ENCODE measurements at places on chromosomes 7 and 10.
A peak's percentile ranks its signal among the peaks of the same experiment; 100 is the strongest.

DNA sequence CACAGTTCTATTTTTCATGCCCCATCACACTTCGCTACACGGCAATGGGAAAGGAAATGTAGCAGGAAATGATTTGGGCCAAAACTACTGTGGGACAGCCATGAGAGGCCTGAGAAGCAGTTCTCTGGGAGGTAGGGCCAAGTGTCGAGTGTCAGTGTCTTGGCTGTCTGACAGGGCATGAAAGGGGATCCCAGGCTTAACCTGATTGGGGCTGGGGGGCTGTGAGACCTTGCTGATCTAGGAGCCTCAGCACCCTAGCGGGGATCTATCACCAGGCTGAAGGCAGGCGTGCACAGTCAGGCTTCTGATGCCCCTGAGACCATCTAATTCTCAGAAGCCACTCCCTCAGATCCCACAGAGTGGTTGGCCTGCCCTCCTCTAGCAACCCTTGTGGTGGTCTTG, 58.2 kb upstream of the SLC25A13 start:
- no peak for DNase-seq

GRCh38 chr7:32164341-32164996, 94.3 kb upstream of the PDE1C start:
- DNase-seq, result no peak

DNA sequence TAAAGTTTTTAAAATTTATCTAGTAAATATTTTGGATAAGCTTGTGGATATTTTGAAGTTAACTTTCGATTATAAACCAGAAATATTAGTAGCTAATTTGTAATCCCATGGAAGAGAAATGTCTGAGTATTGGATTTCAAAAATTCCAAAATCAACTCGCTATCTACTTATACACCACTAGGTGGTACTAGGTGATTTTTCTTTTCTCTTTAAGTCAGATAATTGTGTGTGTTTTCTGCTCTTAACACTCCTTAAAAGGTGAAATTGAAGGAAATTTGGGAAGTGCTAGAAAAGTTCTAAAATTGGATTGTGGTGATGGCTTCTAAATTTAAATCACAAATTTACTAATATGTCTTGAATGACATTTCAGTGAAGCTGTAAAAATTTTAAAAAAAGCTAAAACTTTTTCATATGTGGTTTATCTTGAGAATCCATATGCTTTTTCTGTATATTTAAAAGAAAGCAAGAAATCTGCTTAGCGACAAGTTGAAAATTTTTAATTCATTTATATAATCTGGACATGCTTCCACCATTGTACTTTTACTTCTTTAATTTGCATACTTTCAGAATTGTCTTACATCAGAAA, 90.2 kb downstream of the IPMK start:
- no peak for DNase-seq

DNA sequence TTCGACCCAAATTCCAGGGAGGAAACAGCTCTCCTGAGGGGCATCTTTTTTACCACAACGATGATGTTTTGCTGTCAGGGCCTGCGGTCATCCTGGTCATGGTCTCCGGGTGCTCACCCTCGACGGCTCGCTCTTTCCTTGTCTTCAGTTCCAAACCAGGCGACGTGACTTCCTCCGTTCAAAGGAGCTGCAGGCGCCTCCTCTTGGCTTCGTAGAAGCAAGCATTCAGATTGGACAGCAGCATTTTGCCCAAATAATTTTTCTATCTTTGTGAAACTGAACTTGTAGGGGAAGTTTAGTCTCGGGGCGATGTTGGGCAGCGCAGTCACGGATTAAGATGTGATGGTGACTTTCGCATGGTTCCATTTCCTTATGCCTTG, 208.9 kb downstream of the DNAJB6 start:
- no peak for DNase-seq

GRCh38 chr7:50282813-50283605, 21.5 kb upstream of the IKZF1 start:
- no peak for DNase-seq

DNA sequence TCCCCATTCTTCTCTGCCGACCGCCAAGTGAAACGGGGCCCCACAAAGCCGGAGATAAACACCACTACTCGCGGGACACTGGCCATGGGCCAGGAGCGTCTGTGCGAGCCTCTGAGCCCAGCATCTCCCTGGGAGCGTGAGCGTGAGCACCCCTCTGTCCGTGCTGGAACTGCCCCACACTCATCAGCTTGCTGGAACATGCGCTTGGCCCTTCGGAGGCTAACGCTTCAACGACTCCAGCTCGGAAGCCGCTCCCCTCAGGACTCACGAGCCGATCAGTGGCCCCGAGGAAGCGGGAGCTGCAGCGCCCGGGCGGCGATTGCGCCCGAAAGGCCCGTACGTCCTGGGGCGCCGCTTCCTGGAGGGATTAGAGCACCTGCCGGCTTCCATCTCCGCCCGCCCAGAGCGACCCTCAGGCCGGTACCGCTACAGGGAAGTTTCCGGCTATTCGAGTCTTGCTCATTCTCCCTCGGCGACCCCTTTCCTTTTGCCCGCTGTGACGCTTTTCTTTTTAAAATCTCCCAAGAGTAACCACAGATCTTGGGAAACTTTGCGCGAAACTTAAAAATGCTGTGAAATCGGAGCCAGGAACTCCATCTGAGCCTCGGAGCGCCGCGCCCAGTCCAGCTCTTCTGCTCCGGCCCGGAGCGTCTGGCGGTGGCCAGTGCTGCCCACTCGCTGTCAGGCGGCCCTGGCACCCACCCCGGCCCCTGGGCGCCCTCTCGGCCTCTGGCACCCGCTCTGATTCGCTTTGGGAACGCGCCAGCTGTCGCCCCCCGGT, 1.0 kb downstream of the TLL2 start:
- DNase-seq, result no peak

DNA sequence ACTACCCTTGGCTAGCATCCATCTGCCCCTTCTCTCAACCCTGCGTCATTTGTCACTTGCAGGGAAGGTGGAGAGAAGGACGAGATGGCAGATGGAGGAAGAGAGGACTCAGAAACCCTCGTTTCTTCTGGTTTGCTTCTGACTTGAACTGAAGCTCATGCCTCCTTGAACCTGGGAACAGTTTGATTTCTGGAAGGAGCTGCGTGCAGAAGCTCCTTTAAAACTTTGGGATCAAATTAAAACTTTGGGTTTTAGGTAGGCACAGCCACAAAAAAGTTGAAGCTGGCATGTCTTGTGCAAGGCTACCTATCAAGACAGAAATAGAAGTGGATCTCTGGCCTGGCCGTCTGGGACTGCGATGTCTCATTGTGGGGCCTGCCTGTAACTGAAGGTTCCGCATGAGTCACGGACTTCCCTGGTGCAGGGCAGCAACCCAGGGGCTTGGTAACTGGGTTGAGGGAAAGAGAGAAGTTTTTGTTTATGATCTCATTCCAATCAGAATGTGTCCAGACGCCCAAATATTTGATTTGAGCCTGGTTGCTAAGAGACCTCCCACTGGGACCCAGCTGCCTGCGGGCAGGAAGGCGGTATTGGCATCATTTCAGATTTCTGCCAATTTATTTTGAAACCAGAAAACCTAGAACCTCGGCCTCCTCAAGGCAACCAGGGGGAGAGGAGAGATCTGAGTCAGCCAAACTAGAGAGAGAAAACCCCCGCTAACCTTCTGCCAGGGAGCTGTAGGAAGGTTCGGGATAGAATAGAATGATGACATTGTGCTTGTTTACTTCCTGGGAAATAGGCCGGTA, 15.8 kb upstream of the CAMK1D start:
- DNase-seq, result peak; percentile 18

DNA sequence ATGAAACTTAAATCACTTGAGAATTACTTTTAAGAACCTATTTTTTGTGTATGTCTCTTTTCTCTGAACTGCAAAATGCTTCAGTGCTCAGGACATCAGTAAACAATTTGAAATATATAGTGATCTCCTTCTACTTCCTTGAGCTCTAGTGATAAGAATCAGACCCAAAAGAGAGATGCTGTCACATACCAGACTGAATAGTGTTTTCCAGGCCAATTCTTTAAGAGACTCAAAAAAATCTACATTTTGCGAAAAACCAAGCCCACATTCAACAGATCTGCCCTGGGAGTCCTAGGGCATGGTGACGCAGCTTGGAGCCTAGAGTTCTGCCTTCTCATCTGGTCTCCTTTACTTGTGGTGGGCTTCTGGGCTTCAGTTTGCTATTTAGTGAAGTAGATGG, 72.1 kb upstream of the SLC13A1 start:
- DNase-seq, result no peak

- DNase-seq, result no peak
These were observed 51.1 kb upstream of the CHST15 start for GRCh38 chr10:124144536-124144935.

Measured in stimulated activated CD4-positive, alpha-beta T cell treated with anti-CD3 and anti-CD28 coated beads, Interleukin-4, amount 100 ng/mL, for 1 hour (primary cell).